ENCODE measurements at places on chromosomes 5 and 9.

GRCh38 chr5:53642061-53642460, 81.6 kb downstream of the NDUFS4 start:
- DNase-seq: no peak

DNA sequence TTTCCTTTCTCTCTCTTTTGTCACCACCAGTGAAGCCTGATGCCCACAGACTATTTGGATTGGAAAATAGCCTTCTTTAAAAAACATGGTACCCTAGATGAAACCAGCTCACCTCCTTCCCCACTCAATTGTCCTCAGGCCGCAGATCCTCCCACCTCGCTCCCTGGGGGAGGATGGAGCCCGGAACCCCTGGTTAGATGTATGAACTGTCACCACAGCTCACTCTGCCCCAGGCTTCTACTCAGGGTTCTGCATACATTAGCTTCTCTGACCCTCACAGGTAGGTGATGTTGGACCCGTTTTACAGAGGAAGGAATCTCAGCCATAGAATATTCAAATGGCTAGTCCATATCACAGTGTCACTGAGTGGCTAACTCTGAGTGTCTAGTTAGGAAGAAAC, 1.8 kb downstream of the MAMDC2 start:
- no peak for DNase-seq

DNA sequence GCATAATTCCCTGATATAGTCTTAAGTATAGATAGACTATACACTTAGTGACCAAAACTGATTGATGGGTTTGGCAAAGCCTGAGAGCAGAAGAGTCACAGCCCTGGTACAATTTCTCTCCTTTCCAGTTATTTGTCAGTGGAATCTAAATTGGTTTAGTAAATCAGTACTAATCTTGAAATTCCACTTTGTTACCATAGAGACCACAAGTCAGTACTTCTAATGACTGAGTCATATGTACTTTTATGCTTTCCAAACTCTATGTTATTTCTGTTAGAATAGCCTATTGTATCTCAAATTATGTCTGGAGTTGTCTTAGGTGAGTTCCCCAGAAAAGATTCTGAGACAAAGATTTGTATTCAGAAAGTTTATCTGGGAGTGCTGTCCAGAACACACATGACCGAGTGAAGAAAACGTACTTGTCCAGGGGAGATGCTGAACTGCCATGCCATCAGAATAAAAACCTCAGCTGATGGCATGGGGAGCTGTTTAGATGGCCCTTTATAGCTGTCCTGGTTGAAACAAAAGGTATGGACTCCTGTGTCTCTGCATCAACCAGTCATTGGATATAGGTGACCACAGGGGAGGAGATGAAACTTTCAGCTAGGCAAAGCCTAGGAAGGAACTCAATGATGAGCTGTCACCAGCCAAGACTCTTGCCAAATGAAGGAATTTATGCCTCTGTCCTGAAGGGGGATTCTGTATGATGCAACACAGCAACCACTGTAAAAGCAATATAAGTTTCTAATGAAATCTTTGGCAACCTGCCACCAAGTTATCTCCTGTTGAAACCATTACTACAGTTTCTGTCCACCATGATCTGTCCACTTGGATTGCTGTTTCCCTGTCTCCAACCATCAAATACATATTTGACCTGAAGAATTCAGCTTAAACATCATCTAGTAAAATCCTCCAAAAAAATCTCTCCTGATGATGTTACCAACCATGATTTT, 18.0 kb upstream of the SMC2 start:
- no peak for DNase-seq

DNA sequence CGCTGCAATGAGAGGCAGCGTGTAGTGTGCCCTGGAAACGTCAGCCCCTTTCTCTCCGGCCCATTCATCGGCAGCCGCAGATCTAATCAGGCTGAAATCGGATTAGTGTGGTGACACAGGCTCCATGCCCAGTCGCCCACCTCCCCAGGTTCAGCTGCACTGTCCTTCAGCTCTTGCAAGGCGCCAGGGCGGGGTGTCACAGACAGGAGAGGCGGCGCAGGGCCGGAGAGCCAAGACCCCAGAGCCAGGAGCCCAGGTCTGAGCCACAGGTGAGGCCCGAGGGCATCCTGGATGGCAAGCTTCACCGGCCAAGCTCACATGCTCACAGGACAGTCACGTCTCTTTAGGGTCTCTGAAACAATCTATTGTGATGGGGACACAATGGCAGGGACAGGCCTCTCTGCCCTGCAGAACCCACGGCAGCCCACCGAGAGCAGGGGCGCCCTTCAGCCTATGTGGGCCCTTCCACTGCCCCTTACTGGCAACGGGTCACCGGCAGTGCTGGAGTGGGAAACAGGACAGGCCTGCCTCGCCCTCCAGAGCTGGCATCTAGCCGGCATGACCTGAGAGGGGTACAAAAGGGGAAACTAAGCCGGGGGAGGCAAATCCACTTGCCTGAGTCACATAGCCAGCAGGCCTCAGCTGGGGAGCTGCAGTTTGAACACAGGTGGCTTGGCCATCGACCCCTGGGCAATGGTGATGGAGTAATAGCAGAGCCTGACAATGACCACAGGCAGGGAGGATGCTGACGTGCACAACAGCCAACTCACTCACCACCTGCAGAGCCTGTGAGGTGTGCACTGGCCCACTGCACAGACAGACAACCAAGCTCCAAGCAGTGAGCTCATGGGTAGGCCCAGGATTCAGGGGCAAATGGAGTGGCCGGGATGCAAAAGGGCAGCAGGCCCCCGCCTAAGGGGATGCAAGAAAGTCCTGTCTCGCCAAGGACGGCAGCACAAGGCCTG, 48.1 kb downstream of the VAV2 start:
- no peak for DNase-seq

GRCh38 chr5:10122076-10122726, 127.5 kb downstream of the ATPSCKMT start:
- no peak for DNase-seq

GRCh38 chr5:51380603-51381207, 2.5 kb upstream of the ISL1 start:
- no peak for DNase-seq

GRCh38 chr9:8186560-8186959, 387.0 kb upstream of the DMAC1 start:
- no peak for DNase-seq

- DNase-seq: no peak
Measured at GRCh38 chr5:43119771-43120170, 943 bp upstream of the ZNF131 start.

- DNase-seq: peak; percentile 57
Measured at GRCh38 chr5:98581112-98581997, 192.1 kb upstream of the RGMB start.

DNA sequence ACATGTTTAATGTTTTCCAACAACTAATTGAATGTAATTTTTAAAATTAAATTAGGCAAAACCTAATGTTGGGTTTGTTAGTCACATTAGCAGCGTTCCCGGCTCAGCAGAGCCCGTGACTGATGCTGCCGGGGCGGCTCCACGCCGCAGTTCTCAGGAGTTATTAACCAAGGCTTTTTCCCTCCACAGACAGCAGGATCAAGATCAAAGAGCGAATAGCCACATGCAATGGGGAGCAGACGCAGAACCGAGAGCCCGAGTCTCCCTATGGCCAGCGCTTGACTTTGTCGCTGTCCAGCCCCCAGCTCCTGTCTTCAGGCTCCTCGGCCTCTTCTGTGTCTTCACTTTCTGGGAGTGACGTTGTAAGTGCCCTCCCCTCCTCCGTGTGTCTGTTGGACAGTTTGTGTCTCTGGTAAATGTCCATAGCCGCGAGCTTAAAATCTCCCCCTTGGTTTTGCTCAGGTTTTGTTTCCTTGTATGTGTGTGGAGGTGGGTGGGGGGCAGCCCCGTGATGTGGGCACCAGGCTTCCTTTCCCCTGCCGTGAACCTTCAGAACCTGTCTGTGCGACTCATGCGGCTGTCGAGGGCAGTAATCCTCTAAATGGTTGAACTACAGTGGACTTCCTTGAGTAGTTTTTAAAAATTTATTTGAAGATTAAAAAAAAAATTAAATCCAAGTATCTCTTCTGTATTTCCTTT, 37.1 kb downstream of the TENT4A start:
- DNase-seq: no peak

DNA sequence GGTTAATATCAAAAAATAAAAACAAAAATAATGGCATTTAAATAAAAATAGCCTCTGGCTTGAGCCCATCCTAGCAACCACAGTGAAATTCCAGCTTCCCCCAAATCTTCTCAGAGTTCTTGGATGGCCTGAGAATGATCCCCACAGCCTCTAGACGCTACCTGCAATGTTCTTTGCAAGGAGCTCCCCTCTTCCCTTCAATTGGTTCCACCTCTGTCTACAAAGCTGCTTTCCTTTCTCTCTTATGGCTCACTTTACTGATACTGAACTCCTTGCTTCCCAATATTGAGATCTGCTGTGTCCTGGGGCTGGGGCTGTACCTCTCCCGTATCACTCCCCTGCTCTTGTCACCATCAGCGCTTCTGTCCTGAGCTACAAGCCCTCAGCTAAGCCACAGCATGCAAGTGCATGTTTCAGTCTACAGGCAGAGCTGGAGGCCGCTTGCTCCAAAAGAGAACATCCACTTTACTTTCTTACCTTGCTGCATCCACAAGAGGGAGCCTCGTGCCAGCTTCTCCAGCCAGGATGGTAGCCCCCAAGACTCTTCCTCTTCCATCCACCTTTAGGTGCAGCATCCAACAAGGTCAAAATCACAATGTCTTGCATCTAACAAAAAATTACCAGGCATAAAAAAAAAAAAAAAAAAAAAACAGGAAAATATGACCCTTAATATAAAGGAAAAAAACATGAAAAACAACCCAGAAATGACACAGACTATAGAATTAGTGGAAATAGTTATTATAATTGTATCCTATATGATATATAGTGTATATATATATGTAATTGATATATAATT, 57.4 kb upstream of the PRSS3 start:
- DNase-seq: peak; percentile 36

- DNase-seq: no peak
Measured at GRCh38 chr9:31135567-31135966, 1248.9 kb upstream of the ACO1 start.

- no peak for DNase-seq
Measured at GRCh38 chr5:40649463-40650030, 30.2 kb upstream of the PTGER4 start.

GRCh38 chr9:17863213-17863883, 284.5 kb downstream of the SH3GL2 start:
- no peak for DNase-seq

DNA sequence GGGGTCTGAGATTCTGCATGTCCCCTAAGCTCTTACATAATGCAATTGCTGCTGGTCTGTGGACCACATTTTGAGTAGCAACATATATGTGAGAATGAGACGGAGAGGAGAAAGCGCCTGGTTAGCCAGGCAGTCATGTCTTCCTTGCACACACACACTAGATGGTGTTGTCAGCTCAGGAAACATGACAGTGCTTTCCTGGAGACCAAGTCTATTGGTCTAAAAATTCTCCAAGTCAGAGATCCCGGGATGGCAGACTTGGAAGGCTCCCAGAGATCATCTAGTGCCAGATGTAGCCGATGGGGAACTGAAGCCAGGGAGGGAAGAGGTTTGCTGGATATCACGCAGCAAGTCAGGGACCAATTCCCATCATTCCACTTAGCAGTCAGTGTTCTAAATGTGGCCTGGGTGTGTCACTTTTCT, 53.4 kb downstream of the GALNT12 start:
- DNase-seq: peak; percentile 90

DNA sequence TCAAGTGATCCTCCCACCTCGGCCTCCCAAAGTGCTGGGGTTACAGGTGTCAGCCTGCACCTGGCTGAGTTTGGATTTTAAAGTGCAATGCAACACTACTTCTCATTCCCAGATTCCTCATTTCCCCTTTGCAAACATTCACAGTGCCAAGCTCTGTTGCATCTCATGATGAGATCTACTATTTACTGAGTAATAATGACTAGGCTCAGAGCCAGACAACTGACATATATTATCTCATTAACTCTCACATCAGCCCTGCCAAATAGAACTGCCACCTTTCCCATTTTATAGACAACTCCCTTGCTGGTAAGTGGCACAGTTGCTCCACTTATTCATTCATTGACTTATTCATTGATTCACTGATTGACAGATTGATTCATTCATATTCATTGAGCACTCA, 7.0 kb downstream of the PDE6A start:
- DNase-seq: no peak

- no peak for DNase-seq
Measured at GRCh38 chr5:136375920-136376319, 10.6 kb upstream of the TRPC7 start.

DNA sequence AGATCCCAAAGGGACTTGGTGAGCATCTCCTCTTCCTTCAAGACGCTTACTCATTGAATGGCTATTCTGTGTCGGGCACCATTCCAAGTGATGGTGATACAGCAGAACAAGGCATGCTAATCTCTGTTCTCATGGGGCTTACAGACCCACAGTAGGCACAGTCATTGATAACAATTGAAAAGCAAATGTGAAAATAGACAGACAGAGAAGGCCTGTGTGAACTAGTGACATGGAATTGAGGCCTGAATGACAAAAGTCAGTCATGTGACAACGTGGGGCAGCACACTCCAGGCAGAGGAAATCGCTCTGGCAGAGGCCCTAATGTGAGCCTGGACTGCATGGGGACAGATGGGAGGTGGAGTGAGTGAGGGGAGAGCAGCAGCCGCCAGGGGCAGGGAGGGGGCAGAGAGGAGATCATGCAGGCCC, 70.7 kb upstream of the CPLX2 start:
- no peak for DNase-seq

GRCh38 chr5:173659423-173659822, 43.0 kb upstream of the BOD1 start:
- DNase-seq: no peak

All from stromal cell of bone marrow (primary cell).